ENCODE measurements at places on chromosomes 2 and 18. TPM values are rescaled to one million over a fixed set of nuclear protein-coding genes. Genes with fewer than 3 reads are reported as not detected.
A peak's percentile ranks its signal among the peaks of the same experiment; 100 is the strongest.

Gene SLC19A3
- not detected for total RNA-seq

Gene TMEM178A
- 0.14 TPM for total RNA-seq

- DNase-seq, result no peak
These were observed 214.4 kb downstream of the L3MBTL4 start for GRCh38 chr18:6200204-6200774.

DNA sequence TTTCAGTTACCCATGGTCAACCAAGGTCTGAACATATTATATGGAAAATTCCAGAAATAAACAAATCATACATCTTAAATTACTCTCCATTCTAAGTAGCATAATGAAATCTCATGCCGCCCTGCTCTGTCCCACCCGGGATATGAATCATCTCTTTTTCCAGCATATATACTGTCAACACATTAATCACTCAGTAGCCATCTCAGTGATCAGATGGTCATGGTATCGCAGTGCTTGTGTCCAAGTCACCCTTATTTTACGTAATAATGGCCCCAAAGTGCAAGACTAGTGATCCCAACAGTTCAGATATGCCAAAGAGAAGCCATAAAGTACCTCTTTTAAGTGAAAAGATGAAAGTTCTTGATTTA is 43.8 kb downstream of the OSBPL6 start:
- DNase-seq, result no peak

GRCh38 chr2:128435576-128436478 is 117.2 kb upstream of the HS6ST1 start:
- peak; percentile 54 for DNase-seq

DNA sequence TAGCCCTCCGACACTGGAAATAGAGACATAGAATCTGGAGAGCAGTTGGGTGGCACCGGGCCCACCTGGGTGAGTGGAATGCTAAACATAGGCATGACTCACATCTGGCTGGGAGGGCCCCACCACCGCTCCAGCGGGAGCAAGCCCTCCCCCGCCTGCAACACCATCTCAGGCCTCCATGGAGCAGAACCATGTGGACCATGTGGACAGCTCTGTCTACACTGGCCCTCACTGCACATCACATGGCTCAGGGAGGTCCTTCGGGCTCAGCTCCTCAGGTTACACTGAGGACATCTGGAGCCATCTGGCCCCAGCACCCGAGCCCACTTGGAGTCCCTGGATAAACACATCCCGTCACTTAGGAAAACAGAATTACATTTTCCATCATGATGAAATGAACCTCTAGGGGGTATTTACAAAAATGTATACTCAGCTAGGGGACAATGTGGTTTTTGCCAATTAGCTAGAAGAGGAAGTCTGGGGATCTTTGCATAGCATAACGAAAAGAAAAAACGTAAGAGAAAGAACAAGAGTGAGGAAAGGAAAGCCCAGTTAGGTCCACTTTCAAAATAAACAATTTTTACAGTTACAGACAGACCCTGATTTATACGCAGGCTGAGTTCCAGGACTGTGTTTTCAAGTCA is 30.7 kb upstream of the MLPH start:
- no peak for DNase-seq

GRCh38 chr2:197498937-197499593 is 575 bp downstream of the HSPD1 start:
- peak; percentile 52 for DNase-seq

GRCh38 chr2:221554769-221555493 is 17.2 kb downstream of the EPHA4 start:
- DNase-seq, result no peak

GRCh38 chr2:137748533-137748932 is 215.7 kb upstream of the HNMT start:
- no peak for DNase-seq

GRCh38 chr2:45115181-45115580 is 105.9 kb upstream of the SIX2 start:
- no peak for DNase-seq

- DNase-seq, result no peak
These were observed 78.7 kb upstream of the HDAC4 start for GRCh38 chr2:239479471-239479870.

DNA sequence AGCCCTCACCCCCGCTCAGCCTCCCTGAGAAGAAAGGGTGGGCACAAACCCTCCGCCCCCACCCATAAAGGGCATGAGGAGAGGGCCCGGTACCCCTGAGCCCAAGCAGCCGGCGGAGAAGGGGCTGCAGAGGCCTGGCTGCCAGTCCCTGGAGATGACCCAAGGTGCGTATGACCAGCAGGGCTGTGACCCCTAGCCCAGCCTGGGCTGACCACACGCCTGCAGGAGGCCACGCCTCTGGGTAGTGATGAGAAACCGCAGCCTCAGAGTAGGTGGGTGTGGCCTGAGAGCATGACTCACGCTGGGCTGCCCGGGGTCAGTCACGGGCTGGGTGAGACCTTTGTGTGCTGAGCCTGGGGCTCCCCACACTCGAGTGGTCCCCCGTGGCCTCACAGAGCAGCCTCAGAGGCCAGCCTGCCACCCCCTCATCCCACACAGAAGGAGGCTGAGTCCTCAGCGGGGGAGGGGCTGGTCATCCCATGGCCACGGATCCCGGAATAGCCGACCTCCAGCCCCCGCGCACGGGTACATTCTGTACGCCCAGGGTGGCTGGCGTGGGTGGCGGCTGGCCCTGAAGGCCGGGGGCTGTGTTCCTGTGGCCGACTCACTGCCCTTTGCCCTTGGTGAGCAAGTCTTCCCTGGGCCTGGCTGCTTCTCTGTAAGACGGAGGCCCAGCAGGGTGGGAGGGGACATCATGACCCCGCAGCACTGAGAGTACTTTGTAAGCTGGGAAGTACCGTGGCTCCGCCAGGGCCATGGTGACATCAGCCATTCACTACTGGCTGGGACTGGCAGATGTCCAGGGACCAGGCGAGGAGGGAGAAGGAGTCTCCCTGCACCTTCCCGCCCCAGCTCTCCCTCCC is 110.8 kb upstream of the OTOS start:
- peak; percentile 93 for DNase-seq

All from SJCRH30 (cell line).